ENCODE measurements at places on chromosomes 11 and 22.

- DNase-seq, result no peak
Measured at GRCh38 chr11:3815845-3816244, 7.5 kb downstream of the PGAP2 start.

- peak; percentile 54 for DNase-seq
Measured at GRCh38 chr11:789943-790342, at the start of gene CEND1. Gene CEND1, minus strand, starts transcription at chr11:790090. Its CDS starts 1,514 bp downstream, at chr11:788576.

DNA sequence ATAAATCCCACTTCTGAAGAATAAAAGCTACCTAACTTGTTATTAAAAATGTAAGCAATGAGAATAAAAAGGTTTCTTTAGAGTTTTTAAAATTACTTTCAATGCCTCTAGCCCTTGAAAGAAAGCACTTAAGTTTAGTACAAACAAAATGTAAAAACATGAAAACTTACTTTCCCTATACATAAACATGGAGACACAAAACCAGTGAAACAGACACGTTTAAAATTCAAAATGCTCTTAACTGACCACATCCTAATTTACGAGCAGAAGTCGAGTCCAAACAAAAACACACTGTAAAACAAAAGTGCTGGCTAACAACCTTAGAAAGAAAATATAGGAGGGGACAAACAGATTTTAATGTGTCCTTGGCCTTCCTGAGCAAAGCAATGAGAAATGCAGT is 36.6 kb downstream of the TCF20 start:
- DNase-seq, result no peak

GRCh38 chr11:12164061-12165014 is 53.9 kb downstream of the MICAL2 start:
- no peak for DNase-seq

GRCh38 chr22:44776605-44777363 is 24.4 kb downstream of the ARHGAP8 start:
- DNase-seq, result no peak

DNA sequence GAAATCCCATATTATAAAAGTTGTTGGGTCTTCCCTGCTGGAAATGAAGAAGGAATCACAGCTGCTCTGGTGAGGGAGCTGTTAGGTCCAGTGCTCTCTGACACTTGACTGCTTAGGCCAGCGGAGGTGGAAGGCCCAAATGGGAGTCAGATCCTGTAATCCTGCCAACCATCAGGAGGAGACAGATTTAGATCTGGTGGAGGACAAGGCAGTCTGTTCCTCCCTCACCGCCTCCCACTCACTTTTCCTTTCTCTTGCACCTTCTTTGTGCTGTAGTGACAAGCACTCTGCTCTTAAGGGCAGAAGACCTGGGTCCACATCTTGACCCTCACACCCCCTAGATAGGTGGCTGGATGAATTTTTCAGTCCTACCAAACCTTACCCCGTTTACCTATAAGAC is 59.7 kb upstream of the CHST1 start:
- no peak for DNase-seq

GRCh38 chr22:49199224-49199623 is 628.4 kb downstream of the BRD1 start:
- DNase-seq, result no peak

DNA sequence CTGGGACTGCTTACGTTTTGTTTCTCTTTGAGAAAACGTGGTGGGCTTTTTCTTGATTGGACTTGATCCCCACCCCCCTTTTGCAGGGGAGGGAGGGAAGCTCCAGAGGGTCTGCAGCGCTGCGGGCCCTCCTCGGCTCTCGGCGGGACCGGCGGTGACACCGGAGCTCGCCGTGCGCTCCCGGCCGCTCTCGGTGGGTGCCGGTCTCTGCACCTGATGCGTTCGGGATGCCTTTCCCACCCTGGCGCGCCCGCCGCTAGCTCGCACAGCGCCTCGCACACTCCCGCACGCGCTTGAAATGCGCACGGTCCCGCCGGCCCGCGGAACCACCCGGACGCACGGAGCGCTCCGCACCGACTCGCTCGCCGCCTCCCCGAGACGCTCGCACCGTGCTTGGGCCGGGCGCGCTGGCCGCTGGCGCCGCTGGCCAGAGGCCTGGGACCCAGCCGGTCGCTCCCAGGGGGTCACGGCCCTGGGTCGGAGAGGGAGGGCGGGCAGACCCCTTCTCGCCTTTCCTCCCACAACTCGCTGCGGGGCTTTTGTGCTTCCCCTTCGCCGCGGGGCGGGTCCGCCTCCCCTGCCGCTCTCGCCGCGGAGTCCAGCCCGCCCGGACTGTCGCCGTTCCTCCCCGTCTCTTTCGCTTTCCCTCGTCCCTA is 1.0 kb downstream of the ZBTB16 start:
- DNase-seq, result peak; percentile 66

GRCh38 chr22:27526901-27527300 is 274.7 kb downstream of the MN1 start:
- no peak for DNase-seq

DNA sequence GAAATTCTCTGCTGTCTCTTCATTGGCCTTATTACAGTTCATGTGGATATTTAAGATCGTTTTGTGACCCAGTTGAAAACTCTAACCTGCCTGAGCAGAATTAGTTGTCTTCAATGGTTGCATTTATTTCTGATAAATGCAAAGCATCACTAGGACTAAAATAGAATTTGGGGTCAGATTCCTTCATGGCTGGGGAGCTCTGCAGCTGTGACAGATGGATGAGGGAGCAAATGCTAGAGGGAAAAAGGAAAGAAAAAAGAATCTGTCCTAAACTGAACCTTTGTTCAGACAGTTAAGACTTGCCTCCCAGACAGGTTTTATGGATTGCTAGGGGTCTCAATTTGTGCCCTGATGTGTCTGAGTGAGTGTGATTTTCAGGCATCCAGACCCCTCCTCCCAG is 113.0 kb downstream of the SYT9 start:
- DNase-seq, result no peak

DNA sequence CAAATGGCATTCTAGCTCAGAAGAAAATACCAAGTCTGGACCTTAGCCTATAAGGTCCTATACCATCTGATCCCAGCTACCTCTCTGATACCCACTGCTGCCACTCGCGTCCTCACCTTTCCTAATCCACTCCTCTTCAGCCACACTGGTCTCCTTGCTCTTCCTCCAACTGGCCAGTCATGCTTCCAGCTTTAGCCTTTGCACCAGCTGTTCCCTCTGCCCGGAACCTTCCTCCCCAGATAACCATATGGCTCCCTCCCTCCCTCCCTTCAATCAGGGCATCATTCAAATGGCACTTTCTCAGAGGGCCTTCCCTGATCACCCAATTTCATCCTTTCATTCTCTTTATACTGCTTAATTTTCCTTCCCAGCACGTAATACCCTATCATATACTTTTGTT is 67.9 kb downstream of the KCNC1 start:
- DNase-seq, result no peak

DNA sequence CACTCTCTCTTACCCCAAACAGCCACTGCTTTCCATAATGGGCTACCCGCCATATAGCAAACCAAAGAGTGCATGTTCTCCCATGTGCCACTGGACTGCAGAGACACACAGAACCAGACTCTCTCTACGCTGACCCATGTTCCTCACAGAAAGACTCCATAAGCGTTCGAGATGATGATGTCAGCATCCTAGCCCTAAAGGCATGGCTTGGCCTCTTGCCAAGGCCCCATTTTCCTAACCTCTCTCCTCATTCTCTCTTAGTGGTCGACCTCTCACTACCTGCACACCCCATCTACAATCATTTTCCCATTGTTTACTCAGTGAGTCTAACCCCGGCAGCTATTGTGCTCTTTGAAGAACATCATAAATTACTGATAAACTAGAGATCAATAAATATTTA is 4.9 kb downstream of the NDUFC2 start:
- DNase-seq, result no peak

- DNase-seq, result peak; percentile 51
Measured at GRCh38 chr11:34650528-34650927, 29.6 kb downstream of the EHF start.

DNA sequence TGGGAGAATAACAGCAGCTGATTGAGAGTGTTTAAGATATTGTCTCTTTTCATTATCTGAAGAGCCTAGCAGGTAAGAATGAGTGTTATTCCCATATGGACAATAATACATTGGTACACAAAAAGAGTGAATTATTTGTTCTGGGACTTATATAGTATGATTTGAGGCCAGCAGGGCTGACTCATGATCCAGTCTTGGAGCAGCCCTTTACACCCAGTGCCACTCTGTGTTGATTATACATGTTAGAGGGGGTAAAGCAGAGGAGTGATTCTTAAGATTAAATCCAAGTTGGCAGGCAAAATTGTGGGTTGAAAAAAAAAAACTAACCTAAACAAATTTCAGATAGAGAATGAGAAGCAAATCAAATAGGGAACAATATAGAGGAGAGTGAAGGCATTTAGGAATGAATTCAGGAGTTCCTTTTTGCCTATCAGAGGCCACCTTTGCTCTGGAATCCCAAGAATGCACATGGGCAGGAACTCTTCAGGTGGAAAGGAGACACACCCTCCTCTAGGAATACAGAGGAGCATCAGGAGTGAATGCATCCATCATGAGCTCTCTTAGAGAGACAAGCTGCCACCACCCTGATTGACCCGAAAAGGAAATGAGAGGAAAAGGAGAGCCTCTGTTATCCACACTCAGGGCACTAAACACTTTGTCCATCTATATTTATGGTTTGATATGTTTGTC is 19.2 kb upstream of the MRGPRX1 start:
- DNase-seq, result no peak

DNA sequence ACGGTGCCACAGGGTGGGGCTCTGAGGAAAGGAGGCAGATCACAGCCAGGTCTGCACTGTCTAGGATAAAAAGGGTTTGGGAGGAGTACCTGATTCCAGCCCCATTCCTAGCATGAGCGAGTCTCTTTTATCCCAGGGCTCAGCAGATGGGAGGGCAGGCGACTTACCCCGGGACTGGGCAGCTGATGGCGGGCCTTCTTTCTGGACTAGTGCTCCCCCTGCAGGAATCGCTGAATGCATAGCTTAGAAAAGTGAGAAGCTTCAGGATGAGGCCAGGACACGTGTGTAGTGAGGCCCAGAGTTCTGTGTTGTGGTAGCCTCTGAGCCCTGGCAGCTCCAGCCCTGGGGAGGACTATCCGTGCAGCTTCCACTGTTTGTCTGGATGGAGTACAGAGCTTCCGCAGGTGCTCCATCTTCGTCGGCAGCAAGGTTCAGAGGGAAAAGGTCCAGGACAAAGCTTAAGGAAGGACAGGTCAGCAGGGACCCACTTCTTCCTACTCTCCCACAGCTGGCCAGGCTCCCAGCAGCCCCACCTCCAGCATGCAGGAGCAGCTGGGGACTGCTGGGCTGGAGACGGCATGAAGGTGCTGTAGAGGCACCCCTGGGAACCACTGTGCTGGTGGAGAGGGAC is 30.4 kb downstream of the COMMD9 start:
- DNase-seq, result peak; percentile 11

DNA sequence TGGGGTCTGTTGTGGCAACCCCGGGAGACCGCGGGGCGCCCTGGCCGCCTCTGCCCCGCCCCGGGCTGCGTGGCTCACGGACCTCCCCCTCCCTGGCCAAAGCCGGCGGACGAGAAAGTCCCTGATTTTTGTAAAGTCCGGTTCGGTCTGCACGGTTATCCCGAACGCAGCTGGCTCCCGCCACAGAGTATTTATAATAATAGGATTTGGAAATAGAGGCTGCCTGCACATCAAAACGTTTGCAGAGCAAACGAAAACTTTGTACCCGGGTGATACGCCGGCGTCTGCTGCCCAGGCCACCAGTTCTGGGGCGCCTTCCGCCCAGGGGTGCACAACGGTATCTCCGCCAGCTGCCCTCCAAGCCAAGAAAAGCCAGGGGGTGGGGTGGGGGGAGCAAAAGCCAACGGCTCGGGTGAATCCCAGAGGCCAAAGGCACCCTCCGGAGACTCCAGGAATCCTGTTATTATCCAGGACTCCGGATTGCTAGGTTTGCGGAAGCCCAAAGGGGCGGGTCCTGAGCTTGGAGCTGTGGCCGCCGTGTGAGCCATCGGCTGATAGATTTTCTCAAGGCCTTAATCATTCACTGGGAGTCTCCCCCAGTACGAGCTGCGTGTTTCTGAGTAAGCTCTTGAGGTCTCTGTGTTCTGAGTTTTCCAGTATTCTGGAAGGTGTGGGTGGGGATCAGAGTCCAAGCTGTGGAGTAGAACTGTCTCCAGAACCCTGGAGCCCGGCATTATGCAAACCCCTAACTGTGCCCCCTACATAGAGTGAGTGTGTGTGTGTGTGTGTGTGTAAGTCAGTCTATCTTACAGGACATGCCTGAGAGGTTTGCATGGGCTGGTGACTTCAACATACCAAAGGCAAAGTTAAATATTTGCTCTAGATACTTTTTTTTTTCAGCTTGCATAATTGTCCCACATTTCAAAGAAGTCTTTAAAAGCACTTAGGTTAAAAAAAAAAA is 673 bp upstream of the SHANK2 start:
- DNase-seq, result peak; percentile 35

DNA sequence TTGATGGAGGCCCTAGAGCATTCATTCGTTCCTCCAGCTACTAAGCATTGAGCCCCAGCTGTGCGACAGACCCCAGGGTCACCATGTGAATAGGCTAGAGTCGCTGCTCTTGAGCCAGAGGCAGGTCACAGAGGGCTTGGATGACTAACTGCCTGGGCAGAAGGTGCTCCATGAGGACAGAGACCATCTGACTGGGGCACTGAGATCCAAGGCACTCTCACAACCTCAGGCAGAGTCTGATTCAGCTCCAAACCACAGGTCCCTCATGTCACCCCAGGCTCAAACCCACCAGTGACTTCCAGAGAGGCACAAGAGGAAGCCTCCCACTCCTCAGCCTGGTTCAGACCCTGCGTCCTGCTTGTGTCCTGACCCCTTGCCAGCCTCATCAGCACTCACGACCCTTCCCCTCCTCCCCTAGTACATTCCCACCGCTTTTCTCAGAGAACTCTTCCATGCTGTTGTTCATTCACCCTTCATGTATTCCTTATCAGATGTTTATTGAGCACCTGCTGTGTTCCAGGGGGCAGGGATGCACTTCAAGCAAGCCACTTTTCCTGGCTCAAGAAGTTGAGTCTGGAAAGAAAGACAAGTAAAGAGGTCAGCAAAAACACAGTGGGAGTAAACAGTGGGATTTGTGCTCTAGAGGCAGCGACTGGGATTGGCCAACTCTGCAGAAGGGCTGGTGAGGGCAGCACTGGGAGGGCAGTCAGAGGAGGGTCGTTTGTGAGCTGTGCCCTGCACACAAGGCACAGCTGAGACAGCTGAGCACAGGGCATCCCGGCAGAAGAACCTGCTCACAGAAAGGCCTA is 9.3 kb downstream of the OAF start:
- DNase-seq, result no peak

GRCh38 chr22:39988386-39989114 is 6.2 kb upstream of the FAM83F start:
- DNase-seq, result no peak

DNA sequence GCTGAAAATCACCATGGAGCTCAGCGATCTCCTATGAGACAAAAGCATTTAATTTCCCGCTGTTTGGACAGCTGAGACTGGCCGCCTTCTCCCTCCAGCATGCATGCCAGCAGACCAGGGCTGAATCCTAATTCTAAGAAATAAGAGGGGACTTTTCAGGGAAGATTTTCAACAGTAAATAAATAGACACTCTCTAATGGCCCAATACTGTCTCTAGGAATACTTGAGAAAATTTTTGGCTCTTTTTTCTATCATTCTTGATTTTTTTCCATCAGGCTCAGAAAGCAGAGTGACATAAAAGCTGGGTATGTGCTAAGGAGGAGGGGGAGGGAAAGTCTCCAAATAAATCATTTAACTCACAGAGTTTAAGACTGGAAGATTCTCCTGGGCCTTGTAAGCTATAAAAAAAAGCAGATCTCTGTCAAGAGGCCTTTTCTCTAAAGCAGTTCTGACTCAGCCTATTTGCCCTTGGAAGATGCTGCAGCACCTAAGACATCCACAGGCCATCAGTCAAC is 17.6 kb upstream of the SPON1 start:
- no peak for DNase-seq
